Stimulated activated CD4-positive, alpha-beta T cell treated with anti-CD3 and anti-CD28 coated beads, Interleukin-15, amount 100 ng/mL, for 24 hours (primary cell): ENCODE measurements at places on chromosomes 7 and 10.

- DNase-seq = no peak
Observed at GRCh38 chr10:44415121-44415520, 30.2 kb upstream of the CXCL12 start.

- no peak for DNase-seq
Observed at GRCh38 chr7:137957887-137958286, 44.0 kb downstream of the CREB3L2 start.

DNA sequence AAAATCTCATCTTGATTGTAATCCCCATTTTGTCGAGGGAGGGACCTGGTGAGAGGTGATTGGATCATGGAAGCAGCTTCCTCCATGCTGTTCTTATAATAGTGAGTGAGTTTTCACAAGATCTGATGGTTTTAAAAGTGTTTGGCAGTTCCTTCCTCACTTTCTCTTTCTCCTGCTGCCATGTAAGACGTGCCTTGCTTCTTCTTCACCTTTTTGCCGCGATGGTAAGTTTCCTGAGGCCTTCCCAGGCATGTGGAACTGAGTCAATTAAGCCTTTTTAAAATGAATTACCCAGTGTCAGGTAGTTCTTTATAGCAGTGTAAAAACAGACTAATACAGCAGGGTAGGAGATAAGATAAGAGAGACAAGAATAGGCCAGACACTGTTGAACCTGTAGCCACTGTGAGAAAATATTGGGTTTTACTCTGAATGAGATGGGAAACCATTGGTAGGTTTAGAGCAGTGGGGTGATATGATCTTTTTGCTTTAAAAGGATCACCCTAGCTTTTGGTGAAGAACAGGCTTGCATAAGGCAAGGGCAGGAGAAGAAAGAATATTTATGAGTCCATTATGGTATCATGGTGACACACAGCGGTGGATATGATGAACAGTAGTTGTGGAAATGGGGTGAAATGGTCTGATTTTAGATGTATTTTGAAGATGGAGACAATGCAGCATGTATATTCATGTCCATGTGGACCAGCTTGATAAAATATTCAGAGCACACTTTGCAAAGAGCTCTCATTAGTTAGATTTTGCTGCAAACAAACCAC lies 11.5 kb downstream of the OR6B1 start:
- no peak for DNase-seq

GRCh38 chr7:10222976-10223375 lies 750.7 kb upstream of the PHF14 start:
- DNase-seq = no peak

GRCh38 chr7:28409716-28410627 lies 2.3 kb upstream of the CREB5 start:
- DNase-seq = peak; percentile 20

- DNase-seq = no peak
Observed at GRCh38 chr10:17470246-17470645, 15.9 kb upstream of the ST8SIA6 start.

- DNase-seq = no peak
Observed at GRCh38 chr10:110416776-110417711, 80.7 kb upstream of the DUSP5 start.

DNA sequence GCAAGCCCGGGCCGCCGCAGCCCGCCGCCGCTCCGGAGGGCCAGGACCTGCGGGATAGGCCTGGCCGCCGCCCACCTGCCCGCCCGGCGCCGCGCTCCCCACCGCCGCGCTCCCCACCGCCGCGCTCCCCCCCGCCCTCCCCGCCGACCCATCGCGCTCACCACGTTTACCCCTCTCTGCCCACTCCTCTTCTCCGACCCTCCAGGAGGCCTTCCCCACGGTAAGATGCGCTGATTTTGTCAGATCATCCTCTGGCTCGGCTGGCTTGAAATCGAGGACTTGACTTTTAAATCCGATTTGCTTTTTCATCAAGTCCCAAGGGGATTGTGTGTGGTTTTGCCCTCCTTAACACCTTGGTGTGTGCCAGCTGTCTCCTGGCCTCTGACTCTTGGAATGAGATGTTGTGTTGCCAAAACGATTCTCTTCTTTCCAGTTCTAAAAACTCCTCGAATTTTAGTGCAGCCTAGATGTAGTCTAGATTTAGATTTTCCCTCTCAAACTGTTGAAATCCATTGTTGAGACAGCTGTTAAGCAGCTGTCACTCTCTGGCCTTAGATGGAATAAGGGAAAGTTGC lies 738 bp downstream of the POM121 start:
- no peak for DNase-seq

DNA sequence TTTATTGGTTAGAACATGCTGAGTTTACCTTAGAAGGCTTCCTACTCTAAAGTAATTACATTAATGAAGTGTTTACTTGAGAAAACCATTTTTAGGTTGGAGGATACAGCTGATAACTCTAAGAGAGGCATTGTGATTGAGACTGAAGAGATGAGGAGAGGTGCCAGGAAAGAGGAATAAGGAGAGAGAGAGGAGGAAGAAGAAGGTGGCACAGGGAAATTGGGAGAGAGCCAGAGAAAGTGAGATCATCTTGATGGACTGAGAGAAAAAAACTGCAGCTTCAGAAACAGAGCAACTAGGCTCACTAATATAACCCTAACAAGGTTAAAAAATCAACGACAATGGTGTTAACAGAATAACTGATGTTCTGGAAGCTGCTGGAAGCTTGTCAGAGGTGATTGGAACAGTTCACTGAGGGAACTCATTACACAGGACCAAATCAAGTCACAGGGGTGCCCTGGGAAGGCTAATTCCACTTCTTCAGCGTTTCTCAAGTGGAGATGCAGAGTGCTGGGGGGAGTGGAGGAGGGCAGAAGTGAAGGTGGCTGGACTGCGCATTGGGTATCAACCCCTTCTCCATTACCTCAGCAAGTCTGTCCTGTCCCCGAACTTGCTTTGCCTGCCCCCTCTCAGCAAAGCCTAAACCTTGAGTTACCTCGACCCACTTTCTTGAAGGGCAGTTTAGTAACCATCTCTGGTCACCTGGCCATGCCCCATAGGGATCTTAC lies 6.9 kb upstream of the SORBS1 start:
- no peak for DNase-seq

DNA sequence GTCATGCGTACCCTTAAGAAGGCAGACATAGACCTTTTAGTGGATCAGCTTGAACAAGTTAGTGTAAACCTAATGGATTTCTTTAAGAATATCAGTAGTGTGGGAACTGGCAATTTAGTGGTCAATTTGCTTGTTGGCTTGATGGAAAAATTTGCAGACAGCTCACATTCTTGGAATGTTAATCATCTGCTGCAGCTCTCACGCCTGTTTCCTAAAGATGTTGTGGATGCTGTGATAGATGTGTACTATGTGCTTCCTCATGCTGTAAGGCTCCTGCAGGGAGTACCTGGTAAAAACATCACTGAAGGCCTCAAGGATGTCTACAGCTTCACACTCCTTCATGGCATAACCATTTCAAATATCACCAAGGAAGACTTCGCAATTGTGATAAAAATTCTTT lies 103.4 kb downstream of the ABCA13 start:
- DNase-seq = no peak

- DNase-seq = no peak
Observed at GRCh38 chr7:33091641-33092191, 17.5 kb downstream of the RP9 start.

- no peak for DNase-seq
Observed at GRCh38 chr10:106296750-106297392, 867.6 kb downstream of the SORCS1 start.

DNA sequence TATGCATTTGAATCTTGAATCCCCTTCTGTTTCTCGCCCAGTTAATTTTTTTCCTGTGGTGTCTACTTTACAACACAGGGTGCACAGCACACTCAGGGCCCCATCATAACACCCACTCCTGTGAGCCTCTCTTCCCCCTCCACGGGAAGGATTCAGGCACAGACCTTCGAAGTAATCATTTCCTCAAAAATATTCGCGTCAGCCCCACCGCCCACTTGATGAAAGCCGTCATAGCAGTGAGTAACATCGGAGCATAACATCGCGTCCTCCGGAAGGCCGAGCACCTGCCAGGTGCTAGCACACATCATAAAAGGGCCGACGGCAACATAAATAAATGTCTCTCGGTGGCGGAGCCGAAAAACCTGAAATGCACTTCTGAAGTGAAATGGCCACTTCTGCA lies 201.7 kb upstream of the ADARB2 start:
- DNase-seq = peak; percentile 81

DNA sequence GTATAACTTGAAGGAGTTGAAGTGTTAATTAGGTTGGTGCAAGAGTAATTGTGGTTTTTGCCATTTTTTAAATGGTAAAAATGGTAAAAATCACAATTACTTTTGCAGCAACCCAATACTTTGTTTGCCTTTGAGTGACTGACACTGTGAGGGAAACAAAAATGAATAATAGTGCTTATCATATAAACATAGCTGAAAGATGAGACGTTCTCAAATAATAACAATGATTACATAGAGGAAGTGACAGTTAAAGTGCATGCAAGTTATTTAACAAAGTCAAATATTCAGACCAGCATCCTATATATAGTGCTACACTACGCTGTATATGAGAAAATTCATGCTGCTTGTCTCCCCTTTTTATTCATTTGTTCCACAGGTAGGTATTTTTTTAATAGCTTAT lies 4.7 kb upstream of the HBP1 start:
- DNase-seq = no peak

- no peak for DNase-seq
Observed at GRCh38 chr7:124106575-124106974, 73.7 kb upstream of the TMEM229A start.

DNA sequence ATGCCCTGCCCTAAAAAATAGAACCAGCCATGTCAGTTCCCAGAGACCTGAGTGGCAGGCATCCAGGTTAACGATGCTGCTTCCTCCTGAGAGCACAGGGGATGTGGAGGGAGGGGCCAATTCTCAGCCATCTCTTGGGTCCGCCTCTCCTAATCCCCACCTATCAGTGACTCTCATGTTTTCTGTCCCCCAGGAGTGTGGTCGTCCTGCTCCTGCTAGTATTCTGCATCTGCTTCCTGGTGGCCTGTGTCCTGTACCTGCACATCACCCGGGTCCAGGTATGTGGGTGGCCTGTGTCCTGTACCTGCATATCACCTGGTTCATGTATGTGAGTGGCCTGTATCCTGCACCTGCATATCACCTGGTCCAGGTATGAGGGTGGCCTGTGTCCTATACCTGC lies 105.3 kb downstream of the ADCY1 start:
- DNase-seq = no peak

DNA sequence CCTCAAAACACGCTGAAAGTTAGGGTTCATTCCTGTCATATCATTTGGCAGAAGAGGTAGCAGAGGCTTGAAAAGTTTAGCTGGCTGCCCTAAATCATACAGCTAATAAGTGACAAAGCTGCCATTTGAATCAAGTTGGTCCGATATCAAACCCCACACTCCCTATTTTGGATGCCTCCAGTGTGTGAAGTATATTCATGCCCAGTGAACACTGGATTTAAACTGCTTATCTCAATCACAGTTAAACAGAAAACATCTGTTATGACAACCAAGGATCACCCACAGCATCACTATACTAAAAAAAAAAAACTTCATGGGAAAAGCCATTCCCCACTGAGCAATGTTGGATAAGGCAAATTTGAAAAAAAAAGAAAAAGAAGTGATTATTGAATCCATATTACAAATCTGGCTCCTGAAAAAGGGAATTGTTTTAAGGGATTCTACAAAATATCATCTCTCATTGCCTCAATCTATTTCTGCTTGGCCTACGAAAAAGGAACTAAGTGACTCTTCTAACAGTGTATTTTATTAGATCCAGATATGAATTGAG lies 48.3 kb downstream of the ABCB1 start:
- DNase-seq = no peak

GRCh38 chr7:124702385-124702784 lies 63.2 kb downstream of the GPR37 start:
- no peak for DNase-seq

DNA sequence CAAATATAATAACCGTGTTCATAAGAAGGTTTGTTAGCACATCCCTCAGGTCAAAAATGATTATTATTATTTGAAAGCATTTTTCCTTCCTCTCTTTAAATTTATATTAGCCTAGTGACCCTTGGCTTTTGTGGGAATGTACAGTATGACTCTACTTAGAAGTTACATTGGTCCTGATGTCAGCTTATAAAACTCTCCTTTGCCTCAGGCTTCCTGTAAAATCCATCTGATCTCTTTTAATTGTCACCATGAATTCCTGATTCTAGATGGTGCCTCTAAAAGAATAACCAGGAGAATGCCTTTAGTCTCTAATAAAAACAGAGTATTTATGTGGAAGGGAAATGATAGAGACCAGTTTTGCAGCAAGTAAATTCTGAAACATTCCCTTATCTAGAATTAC lies 1134.4 kb downstream of the XPNPEP1 start:
- no peak for DNase-seq

DNA sequence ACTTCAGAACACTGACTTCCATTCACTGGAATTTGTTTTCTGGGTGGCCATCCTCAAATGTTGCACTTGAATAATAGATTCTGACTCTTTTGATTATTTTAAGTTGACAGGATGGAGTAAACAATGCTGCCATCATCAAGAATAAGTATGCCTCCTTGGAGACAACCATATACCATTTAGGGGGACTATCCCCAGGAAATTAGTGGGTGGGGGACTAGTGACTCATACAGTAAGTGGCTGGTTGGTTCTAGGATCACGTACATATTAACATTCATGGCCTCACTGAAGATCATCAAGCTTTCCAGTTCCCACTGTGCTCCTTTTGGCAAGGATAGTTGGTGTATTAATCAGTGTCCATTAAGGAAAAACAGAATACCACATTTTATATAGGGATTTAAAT lies 615.2 kb downstream of the CCSER2 start:
- DNase-seq = no peak

DNA sequence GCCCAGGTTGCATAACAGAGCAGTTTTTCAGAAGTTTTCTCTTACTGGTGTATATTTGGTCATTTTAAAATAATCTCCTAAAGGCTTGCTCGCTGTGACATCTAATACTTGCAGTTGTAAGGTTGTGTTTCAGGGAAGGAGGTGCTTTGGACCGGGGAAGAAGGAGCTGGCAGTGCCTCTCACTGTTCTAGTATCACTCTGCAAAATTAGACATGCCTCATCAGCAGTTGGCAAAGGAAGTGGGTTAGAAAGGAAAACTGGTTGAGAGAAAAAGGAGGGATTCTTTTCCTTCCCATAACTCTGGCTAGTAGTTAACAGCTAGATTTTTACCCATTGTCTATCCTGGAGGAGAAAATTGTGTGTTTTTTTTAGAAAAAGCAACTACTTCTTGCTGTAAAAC lies 34.8 kb downstream of the CUL1 start:
- no peak for DNase-seq
